Right ventricle myocardium superior (tissue), 1 donor: ENCODE measurements at places on chromosomes 13 and 19.
A peak's percentile ranks its signal among the peaks of the same experiment; 100 is the strongest.

- no peak for DNase-seq
Observed at GRCh38 chr13:31096654-31097302, 64.9 kb downstream of the HSPH1 start.

GRCh38 chr19:45324349-45324907 lies 1.8 kb upstream of the CKM start:
- DNase-seq = no peak

GRCh38 chr19:13670846-13671245 lies 93.5 kb upstream of the MRI1 start:
- no peak for DNase-seq

DNA sequence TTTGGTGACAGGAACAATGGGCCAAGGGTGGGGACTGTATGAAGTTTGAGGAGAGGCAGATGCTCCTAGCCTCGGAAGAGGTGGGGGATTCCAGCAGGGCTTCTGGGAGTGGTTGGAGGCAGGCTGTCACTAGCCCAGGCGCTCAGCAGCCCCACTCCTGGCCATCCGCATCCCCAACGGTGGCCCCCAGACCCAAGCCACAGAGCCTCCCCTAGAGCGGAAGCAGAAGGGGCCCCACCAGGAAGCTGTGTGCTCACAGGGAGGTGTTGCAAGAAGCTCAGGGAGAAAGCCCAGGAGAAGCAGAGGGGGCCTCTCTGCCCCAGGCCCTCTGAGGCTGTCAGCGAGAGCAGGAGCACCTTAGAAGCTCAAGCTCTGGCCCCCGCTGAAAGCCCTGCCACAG lies 8.3 kb downstream of the PRAM1 start:
- DNase-seq = no peak

DNA sequence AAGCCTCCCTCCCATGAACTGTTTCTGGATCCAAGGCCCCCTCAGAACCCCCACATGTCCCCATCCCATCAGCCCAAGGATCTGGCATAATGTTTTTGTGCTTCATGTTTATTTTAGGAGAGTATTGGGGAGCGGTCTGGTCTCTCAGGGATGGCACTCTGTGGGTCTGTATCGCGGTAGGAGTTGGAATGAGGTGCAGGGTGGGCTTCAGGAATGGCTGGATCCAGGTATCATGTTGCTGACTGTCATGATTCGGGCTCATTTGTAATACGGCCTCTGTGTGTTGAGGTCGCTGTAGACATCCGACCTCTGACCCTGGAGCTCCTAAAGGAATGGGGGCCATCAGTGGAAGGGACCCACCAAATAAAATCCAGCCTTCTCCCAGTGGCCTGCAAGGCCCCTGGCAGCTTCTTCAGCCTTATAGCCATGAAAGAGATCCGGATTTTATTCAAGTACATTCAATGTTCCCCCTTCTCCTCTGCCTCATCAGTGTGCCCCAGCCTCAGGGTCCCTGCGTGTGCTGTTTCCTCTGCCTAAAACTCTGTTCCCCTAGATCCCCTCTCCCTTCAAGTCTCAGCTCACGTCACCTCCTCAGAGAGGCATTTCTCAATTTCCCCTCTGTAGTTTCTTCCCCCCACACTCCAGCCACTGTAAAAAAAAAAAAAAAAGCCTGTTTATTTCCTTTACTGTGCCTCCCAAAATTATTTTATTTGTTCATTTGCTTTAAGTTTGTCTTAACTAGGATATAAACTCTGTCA lies 2.2 kb downstream of the HCST start:
- no peak for DNase-seq

GRCh38 chr19:38004521-38005223 lies 97.7 kb downstream of the SIPA1L3 start:
- DNase-seq = peak; percentile 85

DNA sequence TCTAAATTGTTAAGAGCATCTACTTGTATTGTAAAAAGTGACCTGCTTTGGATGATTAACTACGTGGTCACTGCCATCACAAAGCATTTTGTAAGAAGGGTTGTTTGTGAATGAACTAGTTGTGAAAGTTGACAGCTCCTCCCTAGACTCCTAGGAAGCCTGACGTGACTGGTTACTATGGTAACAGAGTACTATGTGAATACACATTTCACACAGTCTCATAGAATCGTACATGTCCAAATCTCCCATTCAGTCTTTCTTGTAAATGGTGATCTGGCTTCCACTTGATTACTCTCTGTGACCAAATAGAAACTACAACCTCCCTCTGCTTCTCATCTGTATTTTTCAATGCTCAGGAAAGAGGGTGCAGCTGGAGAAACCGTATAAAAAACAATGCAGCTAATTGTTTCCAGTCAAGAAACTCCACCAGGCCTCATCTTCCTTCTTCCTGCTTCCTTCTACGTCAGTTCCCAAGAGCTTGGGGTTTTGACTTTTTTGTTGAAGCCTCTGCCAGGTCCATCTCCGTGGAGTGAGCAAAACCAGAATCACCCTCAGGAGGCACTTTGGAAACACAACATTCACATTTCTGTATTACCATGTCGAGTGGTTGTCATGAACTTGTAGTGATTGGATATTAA lies 83.4 kb downstream of the GPC6 start:
- DNase-seq = no peak

- DNase-seq = no peak
Observed at GRCh38 chr19:57403737-57404563, 7.0 kb upstream of the ZNF17 start.

DNA sequence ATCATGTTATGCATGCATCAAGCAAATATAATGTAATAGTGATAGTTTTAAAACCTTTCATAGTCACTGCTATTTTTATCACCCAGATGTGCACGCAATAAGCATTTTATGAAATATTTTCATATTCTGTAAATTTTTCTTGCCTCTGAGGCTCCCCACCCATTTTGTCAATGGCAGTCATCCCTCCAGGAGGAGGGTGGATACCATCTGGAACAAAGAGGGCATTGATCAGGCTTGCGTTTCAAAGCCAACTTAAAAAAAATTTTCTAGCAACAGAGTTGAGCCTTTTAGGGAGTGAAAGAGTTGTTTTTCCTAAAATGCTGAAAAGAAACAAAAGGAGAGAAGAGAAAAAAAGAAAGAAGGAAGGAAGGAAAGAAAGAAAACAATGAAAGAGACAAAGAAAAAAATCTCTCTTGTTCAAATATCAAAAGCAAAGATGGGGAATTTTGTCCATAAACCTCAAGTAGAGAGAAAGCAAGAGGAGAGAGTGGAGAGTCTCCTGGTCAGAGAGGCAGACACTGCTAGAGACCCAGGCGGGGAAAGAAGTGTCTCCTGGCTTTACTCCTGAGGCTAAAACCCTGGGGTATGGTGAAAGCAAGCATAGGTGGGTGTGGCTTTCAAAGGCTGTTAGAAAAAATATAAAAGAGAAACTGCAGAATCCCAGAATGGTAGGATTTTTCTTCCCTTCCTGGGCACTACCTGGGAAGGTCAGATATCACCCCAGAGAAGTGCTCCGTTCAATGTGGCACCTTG lies 63.6 kb upstream of the KLF12 start:
- DNase-seq = no peak

DNA sequence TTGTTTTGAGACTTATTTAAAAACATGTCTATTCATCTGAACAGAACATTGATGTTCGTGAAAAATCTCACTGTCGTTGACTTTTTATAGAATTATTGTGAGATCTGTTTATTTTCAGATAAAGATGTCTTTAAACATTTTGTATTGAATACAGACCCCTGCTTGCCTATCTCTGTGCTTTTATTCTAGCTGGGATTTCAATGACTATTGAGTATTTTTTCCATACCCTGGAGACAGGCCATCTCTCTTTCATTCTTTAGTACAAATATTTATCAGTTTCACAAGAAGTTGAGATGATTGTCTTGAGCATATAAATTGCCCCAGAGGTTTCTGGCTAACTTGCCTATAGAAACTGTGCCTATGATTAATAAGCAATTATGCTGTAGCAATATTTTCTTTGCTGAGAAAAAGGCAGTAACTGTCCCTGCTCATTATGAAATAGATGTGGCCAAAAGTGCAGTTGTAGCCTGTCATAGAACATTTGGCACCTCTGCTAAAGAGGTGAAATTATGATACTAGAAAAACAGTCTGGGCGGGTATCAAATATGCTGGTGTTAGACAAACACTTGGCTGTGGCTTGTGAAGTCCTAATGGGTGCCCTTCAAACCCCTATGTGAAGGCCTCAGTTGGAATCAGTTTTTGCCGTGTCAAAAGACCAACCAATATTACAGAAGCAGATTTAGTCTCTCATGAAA lies 360.6 kb downstream of the HS6ST3 start:
- no peak for DNase-seq

DNA sequence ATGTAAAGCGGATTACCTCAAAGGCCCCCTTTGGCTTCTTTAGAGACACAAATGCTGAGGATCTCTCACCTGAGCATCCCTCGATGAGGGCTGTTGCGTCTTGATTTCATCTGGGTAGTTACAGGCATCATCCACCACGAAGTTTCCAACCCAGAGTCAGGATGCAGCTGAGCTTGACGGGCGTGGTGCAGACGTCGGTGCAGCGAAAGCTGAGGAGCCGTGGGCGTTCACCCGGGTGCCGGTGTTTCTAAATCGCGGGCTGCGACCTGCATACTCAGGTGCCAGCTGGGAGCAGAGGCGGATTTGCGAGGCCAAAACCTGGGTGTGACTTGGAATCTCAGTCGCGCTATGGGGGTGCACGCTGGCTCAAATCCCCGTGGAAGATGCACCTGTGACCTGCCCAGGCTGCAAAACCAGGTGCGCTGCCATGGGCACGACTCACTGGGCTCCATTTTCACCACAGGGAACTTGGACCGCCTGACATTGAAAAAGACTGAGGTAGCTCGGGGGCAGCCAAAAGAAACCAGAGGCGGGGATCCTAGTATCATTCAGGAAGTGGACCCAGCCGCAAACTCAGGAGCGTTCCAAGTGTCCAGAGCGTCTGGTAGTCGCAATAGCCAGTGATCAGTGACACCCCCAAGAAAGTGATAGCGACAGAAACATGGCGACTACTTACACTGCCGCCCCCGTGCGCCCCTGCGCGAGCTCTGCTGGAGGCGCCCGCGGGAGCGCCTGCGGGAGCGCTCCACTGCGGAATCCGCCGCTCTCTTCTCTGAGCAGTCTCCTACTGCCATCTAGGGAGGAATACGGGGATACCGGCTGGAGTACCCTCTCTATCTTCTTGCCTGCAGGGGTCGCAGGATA lies 36.4 kb upstream of the IGFL4 start:
- DNase-seq = no peak

DNA sequence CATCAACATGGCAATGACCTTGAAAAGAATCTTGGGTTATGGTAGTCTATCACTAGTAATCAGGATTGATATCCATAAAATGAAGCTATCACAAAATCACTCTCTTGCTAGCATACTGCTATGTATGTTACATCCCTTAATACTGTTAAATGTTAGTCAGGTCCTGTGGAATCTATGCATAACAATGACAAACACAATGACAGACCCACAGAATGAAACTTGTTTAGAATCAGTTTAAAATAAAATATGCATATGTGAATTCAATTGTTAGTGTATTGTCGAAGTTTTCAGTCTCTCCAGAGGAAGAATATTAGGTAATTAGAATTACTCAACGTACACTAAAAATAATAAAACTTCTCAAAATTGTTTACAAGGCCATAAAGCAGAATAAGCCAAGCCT lies 137.6 kb downstream of the DACH1 start:
- DNase-seq = no peak

GRCh38 chr13:48737689-48738088 lies 84.0 kb downstream of the CYSLTR2 start:
- no peak for DNase-seq

DNA sequence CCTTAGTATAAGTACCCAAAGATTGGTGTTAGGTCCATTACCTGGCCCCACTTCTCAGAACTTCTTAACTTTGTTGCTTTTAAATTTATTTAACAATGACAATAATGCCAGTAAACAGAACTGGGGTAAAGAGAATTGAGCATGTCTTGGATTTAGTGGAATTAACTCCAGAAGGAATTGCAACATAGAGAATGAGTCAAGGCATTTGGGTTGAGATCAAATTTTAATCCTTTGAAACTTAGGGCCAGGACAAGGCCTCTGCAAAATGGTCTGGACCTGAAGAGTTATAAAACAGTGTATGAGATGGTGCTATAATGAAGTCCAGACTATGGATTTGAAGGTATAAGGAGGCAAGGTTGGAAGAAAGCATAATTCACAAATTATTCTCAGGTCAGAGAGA lies 1030.4 kb downstream of the SLITRK5 start:
- DNase-seq = no peak

DNA sequence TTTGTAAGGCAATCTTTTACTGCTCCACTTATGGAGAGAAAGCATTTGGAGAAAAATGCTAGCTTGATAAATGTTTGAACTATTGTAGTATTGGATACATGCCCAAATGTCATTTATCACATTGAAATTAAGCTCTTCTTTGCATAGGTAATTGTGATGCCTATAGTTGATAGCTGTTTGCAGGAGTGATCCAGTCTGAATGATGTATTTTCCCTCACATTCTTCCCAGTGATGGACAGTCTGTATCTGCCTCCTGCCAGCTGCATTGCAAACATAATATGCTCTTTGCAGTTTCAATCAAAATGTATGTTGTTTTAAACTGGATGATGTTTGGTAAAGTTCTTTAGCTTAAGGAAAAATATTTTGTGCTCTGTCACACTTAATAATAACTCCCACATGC lies 89.8 kb downstream of the EDNRB start:
- no peak for DNase-seq
